ENCODE measurements at places on chromosomes 3 and 15.

GRCh38 chr15:37125143-37125542, 24.8 kb upstream of the MEIS2 start:
- no peak for DNase-seq

GRCh38 chr3:34783876-34784275, 855.4 kb upstream of the ARPP21 start:
- no peak for DNase-seq

- no peak for DNase-seq
These were observed 496.0 kb upstream of the THBS1 start for GRCh38 chr15:39084674-39085530.

DNA sequence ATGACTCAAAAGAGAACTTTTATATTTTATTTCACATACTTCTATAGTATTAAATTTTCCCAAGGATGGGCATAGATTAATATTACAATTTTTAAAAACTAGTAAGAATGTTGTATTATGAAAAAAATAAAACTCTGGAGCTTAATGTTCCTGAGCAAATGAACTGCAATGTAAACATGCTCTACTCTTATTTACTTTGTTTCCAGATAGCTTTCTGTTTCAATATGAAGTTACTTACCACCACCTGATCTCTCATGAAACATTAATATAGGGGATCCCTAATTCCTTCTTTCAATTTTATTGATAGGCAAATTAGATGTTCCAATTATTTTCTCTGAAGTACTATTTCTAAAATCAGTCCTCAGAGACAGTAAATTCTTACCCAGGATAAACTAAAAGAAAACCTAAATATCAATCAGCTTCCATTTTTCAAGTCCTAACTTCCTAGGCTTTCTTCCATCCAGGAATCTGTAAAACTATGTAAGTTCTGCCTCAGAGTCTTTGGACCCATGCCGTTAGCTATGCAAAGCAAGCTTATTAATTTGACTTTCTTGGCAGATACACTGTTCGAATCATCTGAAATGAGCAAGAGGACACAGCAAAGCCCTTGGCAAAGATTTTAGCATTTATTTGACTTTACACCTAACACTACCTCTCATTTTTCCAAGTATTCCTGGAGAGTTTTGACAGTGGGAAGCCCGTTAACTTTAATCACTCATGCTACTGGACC, 93.2 kb downstream of the PLCH1 start:
- no peak for DNase-seq

- DNase-seq: no peak
These were observed 407.3 kb downstream of the TBL1XR1 start for GRCh38 chr3:176789947-176790346.

- DNase-seq: no peak
These were observed 9.6 kb downstream of the LRRK1 start for GRCh38 chr15:100928632-100929280.

DNA sequence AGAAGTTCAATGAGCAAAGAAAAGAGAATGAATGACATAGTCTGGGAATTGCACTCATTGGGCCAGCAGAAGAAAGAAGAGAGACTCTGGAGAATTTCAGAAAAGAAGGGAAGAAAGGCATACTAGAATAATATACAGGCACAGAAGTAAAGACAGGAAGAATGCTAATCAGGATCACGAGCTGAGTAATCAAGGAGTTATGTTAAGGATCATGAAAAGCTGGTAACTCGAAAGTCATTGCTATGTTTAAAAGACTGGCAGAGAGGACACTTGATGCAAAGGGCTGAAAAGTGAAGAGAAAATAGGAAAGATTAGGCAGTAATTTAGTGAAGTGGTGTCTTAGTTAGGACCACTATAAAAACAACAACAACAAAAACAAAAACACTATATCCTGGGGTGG, 284.1 kb downstream of the ZBBX start:
- DNase-seq: no peak

DNA sequence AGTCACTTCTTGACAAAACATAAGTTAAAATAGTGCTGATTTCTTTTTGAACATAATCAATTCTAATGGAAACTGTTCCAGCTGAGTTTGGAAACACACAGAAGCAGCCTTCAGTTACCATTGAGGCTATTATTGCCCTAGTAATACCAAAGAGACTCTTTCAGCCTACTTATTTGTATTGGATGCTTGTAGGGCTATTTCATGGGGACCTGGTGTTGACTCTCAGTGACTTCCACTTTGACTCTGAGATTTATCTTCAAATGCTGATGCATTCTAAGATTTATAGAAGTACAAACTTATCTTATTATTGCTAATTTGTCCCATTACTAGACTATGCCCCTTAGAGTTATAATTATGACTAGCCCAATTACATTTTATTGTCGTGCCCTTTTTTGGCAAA, 67.4 kb downstream of the CMSS1 start:
- no peak for DNase-seq

DNA sequence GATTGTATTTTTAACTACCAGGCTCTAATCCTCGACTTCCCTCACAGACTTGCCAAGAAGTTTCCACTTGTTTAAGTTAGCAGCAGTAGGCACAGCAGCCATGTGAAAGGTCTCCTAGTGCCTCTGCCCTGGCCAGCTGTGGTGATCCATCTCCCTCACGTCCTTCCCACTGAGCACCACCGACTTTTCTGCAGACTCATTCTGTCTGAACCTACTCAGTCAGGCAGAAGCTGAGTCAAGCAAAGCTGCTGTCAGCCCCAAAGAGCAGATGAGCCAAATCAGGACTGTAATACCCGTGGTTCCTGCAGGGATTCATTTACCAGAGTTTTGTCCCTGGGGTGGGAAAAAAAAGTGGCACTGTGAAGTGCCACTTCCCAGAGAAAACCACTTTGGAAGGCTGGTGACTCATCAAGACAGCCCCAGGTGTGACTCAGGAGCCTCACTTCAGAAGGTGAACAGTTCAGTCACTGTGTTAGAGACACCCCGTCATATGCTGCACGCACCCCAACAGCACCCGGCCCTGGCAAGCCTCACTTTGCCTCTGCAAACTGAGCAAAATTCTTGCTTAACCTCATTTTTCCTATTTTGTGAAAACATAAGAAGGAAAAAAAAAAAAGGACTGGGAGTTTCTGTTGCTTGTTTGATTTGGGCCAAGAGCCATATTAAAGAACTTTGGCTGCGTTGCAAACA, 76.0 kb downstream of the WWTR1 start:
- no peak for DNase-seq

DNA sequence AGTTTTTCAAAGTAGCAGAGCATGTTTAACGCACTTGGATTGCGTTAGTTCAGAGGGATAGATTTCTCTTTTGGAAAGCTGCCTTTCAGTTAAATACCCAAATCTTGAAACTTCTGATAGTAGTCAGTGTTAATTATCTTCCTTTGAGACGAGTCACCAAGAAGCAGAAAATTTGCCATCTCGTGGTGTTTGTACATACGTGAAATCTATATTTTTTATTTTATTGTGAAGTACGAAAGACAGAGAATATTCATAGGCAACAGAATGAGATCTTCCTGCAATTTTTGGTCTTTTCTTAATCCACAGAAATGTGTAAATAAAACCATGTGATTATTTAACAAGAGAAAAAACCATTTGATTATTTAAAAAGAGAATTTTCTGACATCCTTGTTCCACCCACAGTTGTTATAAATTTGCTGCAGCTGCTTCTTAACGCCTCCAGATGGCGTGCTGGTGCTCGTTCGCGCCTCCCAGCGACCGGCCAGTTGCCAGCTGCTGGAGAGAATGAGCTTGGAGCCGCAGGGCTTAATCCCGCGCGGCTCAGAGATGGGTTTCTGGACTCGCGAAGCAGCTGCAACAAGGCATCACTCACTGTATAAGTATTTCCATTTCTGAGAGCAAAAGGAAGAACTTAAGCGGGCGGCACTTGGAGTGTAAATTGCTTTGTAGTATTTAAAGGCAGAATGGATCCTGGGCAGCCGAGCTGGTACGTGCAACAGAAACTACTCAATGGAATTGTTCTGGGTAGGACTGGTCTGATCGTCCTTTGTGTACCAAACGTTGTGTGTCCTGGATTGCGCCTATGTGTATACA, 10.5 kb upstream of the SLITRK3 start:
- DNase-seq: peak; percentile 41

DNA sequence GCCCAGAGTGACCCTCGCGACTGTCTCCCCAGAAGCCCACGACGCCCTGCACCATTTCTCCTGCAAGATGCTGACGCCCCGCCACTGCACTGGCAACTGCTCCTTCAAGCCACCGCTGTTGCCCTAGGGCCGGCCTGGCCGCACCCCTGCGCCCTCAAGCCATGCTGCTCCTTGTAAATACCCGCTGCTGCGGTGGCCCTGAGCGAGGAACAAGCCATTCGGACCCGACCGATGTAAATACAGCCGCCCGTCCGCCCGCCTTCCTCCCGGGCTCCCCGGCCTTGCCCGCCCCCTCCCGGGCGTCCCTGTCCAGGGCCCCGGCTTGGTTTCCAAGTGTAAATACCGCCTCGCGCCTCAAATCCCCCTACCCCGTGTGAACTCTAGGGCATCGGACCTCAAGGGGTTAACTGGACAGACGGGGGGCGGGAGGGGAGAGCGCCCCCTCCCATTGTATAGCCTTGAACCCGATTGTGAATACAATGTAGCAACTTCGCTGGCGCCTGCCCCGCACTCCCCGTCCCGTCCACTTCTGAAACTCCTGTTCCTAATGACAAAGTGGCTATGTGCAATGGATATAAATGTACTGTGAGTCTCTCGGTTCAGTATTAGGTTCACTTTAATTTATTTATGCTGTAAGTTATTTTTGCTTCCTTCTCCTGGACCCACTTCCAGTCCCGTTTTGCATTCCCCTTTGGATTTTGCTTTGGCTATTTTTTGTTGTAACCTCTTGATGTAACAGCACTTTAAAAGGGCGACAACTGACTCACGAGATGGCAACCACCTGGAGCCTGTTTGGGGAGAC, 5.9 kb downstream of the RNU6-1 start:
- DNase-seq: no peak

GRCh38 chr15:45714590-45715488, 80.0 kb downstream of the SQOR start:
- DNase-seq: no peak

DNA sequence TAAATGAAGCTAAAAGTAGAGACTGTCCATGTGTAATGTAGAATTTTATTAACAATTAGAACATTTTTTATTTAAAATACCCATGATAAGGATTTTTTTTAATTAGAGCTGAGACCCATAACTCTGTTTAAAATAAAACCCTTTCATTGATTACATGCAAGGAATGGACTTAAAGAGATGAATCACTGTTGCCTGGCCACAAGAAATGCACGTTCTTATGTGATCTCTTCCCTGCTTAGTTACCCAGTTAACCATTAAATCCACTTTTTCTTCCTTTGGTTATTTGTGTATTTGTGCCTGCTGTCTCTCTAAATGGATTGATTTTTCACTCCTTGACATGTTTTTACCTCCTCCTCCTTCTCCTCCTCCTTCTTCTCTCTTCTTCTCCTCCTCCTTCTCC, 83.3 kb upstream of the SLITRK3 start:
- DNase-seq: no peak

- no peak for DNase-seq
These were observed 570.6 kb upstream of the ROBO1 start for GRCh38 chr3:80338366-80338765.

DNA sequence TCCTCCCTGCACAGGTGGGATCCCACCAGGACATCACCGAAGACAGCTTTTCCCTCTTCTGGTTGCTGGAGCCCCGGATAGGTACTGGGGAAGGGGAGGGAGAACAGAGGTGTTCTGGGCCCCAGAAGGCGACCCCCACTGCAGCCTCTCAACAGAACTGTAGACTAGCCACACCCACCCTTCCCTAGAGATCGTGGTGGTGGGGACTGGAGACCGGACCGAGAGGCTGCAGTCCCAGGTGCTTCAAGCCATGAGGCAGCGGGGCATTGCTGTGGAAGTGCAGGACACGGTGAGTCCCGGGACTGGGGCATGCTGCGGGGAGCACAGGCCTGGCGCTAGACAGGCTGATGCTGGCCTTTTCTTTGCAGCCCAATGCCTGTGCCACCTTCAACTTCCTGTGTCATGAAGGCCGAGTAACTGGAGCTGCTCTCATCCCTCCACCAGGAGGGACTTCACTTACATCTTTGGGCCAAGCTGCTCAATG, 809 bp downstream of the NDUFAF3 start:
- DNase-seq: no peak

DNA sequence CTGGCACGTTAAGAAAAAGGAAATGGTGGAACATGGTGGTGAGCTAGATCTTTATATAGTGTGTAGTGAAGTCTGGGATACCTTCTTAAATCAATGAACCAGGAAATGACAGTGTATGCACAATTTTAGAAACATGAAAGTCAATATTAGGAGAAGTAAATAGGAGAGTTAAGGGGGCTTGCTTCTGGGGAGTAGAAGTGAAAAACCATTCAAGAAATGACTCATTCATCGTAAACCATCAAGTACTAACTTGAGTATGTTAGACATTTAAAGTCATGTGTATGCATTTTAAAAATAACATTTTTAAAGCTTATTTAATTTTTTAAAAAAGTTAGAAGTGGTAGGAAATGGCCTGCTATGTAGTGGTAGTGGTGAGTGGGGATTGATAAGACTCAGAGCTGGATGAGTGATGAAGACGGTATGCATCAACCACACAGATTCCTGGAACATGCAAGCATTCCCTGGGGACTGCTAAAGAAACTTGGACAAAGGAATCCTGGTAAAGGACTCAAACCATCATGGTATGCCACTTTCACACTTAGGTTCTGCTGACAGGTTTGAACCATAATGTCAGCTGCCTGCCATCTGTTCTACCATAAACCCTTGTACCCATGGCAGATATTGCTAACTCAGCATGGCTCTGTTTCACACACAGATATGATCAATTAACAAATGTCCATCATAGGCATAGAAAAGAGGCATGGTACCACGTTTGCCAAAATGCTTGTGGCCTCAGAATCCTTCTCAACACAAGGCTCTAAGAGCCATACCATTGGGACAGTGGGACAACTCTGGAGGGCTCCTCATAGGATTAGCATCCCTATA, 28.9 kb upstream of the MITF start:
- DNase-seq: no peak

- DNase-seq: no peak
These were observed 1003.5 kb downstream of the AGBL1 start for GRCh38 chr15:87083201-87083600.

GRCh38 chr3:172617013-172617706, 93.7 kb downstream of the NCEH1 start:
- DNase-seq: no peak

DNA sequence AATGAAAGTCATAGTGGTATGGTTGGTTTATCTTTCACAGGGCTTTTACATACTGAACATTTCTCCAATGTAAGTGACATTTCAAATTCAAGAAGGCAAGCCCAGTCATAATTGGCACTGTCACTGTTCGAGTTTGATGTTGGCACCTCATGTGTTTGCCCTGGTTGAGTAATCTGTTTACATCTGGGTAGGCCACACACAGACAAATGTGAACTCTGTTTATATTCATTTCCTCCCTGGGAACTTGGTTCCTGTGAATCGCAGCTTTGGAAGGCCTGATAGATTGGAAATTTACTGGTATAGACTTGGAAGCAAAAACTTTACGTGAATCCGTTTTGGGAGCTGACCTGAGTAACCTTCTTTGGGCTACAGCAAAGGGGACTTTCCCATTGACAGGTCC, 395.2 kb upstream of the AZI2 start:
- no peak for DNase-seq

All from NCI-H187 treated with DMSO at 0.1 percent for 48 hours (cell line).